Activated naive CD4-positive, alpha-beta T cell treated with anti-CD3 and anti-CD28 coated beads for 36 hours (primary cell): ENCODE measurements at places on chromosomes 3 and 15.

- DNase-seq: no peak
Measured at GRCh38 chr3:125410922-125411321, 35.8 kb upstream of the ZNF148 start.

DNA sequence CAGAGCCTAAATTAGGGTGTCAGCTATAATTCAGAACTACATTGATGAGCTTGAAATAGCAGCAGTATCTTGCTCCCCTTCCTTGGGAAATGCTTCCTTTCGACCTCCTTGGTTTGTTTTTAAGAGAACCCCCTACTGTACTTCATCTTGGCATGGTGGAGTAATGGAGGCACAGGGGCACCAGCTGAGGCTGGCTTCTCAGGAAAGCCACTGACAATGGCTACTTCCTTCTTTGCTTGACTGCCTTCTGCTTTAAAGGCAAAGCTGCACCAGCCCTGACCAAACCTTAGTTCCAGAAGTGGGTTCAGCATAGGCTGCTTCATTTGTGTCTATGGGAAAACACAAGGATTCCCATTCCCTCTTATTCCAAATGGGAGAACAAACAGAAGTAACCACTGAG is 1.5 kb upstream of the FBXL22 start:
- no peak for DNase-seq

DNA sequence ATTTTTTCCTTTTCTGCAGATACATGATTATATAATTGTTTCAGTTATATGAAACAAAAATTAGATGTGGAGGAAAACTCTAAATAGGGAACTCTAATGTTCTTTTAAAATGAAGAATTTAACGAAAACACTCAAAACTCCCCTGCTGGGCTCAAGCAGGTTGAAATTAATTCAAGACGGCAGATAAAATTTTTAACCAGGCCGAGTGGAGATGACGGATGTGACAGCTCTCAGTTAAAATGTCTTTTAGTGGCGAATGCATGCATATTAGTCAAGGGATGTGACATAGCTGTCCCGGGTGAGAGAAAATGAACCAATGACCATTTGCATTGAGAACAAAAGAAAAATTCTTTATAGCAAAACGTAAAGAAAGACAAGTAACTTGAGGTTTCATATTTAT is 110.1 kb downstream of the ROBO2 start:
- no peak for DNase-seq

DNA sequence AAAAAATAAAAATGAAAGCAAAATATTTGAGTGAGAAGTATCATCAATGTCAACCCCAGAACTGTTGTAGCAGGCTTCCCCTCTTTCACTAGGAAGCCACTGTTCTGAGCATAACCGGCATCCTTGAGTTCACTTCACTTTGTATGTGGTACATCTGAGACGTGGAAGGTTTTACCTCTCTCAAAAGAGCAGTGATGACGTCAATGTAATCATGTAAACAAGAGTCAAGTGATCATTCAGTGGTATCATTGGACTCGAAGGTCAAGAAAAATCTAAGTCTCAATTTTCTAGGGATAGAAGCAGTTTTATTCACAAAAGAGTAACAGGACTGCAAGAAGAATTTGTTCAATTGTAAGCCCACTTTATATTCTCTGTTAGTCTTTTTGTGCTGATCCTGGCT is 339.8 kb upstream of the THRB start:
- DNase-seq: no peak

DNA sequence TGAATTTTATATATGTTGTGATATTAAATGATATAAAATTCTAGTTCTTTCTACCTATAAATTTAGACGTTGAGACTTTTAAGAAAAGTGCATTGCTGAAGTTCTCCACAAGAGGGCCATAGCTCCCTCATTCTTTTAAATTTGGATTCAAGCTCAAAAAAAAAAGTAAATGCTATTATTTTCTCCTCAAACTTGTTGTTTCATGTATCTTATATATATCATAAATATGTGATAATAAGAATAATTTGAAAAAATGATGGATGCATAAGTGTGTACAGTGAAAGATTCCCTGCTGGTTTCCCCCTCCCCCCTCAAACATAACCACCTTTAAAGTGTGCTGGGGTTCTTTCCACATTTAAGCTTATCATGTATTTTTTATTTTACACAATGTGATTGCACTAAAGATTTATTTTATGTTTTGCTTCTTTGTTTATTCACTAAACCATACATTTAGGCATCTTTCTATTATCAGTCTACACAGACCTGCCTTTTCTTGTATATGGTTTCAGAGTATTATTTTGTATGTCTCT is 769.4 kb upstream of the GOLIM4 start:
- no peak for DNase-seq

- no peak for DNase-seq
Measured at GRCh38 chr3:179196700-179197099, 48.5 kb downstream of the PIK3CA start.

DNA sequence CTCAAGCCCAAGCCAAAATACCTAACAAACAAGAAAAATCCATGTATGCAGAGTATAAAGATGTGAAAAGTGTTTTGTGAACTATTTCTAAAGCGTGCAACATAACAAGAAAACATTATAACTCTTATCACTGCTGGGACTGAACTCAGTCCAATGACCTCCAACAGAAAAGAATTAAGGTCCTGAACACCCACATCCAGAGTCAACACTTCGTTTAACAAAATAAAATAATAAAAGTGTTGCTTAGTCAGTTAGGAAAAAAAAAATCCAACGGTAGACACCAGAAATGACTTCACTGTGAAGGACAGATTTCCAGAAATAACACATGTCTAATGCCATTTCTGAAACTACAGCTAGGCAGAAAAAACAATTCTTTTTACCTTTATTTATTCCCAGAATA is 28.0 kb downstream of the MB21D2 start:
- no peak for DNase-seq

DNA sequence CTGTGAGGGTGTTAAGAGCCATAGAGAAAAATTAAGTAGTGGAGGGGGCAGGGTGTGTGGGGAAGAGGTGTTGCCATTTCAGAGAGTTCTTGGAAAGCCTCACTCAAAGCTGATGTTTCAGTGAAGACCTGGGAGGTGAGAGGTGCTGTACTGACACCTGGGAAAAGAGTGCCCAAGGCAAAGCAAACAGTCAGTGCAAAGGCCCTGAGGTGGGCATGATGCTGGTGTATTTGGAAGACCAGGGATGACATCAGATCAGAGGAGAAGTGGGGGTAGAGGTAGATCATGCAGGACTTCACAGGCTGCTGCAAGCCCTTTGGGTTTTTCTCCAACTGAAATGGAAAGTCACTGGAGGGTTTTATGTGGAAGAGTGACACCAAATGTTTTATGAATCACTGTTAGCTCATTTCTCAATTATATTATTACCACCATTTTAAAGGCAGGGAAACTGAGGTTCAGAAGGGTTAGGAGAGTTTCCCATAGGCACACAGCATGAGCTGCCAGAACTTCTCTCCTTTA is 42.8 kb upstream of the SMAD3 start:
- DNase-seq: no peak

DNA sequence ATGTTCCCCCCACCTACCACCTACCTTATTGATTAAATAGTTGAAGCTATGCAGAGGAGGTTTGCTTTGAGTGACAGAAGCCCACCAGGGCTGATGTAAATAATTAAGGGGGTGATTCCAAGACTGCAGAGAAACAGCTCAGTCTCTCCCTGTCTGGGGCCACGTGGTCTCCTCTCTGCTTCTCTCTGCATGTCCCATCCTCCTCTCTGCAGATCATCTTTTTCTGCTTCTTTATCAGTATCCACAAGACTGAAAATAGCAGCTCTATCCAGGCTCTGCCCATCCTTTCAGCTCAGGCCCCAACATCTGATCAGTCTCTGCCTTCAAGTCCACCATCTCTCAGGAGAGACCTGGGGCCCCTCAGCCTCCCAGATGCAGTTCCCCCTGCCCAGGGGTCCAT is 110.8 kb downstream of the ANP32A start:
- no peak for DNase-seq

- DNase-seq: no peak
Measured at GRCh38 chr3:60461267-60461666, 790.0 kb downstream of the FHIT start.

DNA sequence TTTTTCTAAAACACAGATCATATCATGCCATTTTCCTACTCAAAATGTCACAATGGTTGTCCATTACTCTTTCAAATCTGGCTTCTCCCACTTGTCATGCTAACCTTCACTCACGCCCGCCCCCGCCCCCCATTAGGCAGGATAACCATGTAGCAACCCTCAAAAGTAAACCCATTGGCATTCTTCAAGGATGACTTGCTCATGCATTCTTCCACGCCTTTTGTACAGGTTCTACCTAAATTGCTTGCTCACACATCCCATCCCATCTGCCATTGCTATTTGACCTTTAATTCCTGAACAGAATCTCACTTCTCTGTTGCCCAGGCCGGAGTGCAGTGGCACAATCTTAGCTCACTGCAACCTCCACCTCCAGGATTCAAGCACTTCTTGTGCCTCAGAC is 389.3 kb downstream of the MCTP2 start:
- no peak for DNase-seq

DNA sequence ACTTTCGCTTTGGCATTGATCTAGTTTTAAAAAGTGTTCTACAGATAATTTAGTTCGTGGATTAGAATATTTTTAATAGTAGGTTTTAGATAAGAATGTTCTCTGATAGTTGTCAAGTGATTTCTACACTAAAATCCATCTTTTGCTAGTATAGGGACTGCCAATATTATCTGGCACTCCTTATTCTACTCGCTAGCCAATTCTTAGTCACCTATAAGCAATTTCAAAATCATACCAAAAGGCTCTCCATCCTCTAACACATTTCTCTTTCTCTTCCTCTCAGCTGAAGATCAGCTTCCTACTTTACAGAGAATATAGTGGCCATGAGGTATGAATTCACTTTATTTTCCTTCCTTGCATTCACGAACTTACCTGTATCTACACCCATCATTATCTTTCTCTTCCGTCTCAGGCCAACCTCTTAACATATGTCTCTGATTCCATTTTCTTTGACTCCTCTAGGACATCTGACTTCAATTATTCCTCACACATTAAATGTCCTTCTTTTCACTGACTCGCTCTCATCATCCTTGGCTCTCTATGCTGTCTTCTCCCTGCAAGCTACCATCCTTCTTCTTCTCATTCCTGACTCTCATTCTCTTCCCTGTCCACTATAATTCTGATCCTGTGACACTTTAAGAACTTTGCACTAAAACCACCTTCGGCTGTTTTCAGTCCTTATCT is 35.5 kb downstream of the C3orf80 start:
- no peak for DNase-seq

DNA sequence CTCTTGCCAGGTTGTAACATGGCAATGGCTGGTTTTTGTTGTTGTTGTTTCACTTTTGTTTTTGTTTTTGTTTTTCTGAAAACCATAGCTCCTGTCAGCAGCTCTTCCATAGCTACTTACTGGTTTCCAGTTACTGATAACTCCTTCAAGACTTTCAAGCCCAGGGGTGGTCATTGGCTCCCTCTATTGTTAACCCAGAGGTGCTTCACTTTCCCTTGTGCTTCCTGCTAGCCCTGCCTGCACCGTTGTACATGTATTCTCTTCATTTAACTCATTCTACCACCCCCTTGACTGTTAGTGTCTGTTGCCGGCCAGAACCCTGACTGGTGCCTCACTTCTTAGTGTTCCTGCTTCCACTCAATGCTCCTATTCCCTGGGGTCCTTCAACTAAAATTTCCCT is 4.2 kb upstream of the TRAT1 start:
- DNase-seq: peak; percentile 86
